Mesenteric fat pad (tissue), 1 donor: ENCODE measurements at places on chromosomes 1 and 21. TPM values are rescaled to one million over a fixed set of nuclear protein-coding genes. Genes with fewer than 3 reads are reported as not detected.

C1QC gene
- total RNA-seq, result 491 TPM

L1TD1 gene
- total RNA-seq, result 0.42 TPM

KCNN3 gene
- 0.96 TPM for total RNA-seq

- DNase-seq, result peak; percentile 30
Measured at GRCh38 chr1:4530166-4530785, 124.1 kb upstream of the AJAP1 start.

DNA sequence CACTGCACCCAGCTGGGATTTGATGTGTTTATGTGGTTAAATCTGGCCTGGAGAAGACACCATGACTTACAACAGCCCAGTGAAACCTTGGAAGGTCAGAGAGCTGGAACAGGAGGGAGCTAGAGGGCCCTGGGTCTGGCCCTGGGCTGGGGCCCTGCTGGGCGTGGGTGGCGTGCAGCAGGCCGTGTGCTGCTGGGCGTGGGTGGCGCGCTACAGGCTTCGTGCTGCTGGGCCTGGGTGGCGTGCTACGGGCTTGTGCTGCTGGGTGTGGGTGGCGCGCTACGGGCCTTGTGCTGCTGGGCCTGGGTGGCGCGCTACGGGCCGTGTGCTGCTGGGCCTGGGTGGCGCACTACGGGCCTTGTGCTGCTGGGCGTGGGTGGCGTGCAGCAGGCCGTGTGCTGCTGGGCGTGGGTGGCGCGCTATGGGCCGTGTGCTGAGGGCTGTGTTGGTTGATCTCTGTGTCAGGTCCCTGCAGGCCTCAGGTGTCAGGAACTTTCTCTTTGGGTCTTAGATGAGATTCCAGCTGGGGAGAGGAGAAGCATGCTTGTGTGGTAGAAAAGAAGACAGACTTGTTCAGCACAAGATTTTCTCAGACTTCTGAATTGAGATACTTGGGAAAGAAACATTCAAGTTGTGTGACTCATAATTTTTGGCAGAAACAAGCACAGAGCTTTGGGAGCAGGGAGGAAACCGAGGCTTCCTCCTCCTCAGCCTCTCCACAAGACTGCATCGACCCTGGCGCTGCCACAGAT is 66.0 kb downstream of the COL18A1 start:
- DNase-seq, result no peak

- DNase-seq, result no peak
Measured at GRCh38 chr1:224867715-224868114, 61.8 kb upstream of the DNAH14 start.

GRCh38 chr1:174194461-174194860 is 35.1 kb downstream of the RABGAP1L start:
- DNase-seq, result no peak

DNA sequence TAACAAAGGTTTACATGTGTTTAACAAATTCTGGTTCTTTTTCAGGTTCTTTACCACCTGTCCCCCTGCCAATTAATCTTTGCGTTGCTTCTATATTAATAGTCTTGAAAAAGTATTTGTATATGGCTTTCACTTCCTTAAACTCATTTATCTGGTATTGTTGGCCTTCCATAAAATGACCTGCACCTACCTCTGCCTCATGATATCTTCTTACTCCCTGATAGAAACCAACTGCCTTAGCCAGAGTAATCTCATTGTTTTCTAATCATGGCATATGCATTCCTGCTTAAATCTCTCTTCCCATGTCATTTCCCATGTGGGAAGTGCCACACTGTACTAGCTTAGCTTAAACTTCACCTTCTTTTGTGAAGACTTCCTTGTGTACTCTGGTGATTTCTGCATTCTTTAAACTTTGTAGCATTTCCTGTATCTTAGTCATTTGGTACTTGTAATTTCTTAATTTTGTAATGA is 8.7 kb downstream of the SMG7 start:
- DNase-seq, result no peak
